Coronary artery (tissue), 2 donors: ENCODE measurements at places on chromosomes 16 and 17.

GRCh38 chr17:30556374-30557332, 79.4 kb downstream of the GOSR1 start:
- DNase-seq, result peak; percentile 67

DNA sequence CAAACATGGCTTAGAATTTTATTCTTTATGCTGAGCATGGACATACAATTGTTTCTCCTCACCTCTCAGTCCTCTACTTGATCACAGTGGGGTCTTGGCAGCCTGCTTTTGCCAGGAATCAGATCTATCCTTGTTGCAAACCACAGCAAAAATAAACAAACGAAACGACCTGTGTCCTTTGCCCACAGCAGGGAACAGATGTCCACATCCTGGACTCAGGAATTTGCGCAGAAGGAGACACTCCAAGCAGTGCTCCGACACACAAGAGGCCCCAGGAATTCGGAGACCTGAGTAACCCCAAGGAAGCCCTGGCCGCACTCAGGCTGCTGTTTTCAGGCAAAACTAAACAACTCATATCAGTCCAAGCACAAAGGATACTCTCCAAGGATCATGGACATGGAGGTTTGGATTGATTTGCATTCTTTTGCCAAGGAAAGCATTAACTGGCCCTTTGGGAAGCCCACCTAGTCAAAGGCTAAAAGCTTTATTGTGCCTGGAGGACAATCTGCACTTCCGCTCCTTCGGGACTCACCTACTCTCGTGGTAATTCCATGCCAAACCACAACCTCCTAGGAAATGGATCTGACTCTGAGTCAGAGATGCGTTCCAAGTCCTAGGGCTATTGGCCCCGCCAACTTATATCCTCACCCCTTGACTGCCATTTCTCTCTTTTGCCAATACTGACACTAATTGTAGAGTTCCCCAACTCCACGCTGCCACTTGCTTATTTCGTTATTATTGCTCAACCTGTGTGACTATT, 271.1 kb upstream of the CDH11 start:
- no peak for DNase-seq

GRCh38 chr17:63595132-63595531, 5.6 kb upstream of the TACO1 start:
- no peak for DNase-seq

GRCh38 chr16:57145046-57146021, 40.5 kb downstream of the PSME3IP1 start:
- DNase-seq, result no peak

DNA sequence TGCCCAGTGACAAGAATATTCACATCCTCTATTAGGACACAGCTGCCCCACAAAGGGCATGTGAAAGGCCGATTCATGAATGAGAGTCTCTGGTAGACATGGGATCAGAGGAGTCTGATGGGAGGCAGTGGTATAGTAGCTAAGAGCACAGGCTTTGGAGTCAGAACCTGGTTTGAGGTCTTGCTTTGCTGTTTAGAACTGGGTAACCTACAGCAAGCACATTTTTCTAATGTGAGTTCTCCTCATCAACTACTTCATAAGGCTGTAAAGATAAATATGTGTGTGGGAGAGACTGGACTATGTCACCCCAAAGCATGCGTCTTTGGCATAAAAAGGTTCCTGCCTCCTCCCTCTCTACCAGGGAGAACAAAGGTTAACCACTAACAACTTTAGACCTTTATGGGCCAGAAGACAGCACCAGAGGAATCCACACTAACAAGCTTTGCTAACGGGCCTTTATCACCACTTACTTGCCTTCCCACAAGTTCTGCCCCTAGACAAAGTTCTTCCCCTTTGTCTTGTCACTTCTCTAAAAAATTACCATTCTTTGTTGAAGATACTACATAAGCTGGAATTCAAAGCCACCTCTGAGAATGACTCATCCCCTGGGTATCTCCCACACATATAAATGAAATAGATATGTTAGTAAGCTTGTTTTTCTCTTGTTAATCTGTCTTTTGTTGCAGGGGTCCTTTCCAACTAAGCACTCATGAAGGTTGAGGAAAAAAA, 21.1 kb downstream of the CDR2 start:
- DNase-seq, result no peak

GRCh38 chr17:80861418-80861815, 130.2 kb upstream of the CHMP6 start:
- DNase-seq, result no peak

DNA sequence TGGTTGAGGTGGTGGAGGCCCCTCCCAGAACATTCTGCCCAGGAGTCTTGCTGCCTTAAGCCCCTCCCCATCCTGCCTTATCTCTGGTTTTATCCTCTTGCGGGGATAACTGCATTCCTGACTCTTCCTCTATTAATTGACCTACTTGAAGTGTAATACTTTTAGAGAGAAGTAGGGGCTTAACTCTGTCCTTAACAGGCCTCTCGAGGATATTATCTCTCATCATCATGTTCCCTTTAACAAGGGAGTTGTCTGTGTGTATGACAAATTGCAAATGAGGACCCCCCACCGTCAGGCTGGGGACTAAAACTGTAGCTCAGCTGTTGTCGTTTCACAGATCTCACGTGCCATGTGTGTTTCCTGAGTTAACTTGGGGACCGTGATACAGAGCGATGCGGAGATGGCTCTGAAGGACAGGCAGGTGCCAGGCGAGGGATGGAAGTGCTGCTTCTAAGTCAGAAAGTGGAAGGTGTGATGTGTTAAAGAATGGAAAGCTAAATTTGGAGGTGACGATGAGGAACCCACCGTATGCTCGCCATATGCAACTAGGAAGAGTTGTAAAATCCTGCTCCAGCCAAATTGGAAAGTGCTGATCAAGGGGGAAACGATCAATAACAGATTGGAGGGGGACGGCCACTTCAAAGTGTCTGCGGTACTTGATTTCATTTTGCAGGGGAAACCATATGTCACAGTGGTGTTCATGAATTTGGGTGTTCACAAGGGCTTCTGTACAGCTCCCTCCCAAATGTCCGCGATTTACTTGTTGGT, 106.3 kb downstream of the RPTOR start:
- DNase-seq, result no peak

GRCh38 chr17:45131616-45132319, 547 bp downstream of the PLCD3 start:
- no peak for DNase-seq

- DNase-seq, result no peak
These were observed 15.4 kb upstream of the PITPNA start for GRCh38 chr17:1578029-1578428.
